Activated effector memory CD4-positive, alpha-beta T cell treated with anti-CD3 and anti-CD28 coated beads, Interleukin-2, amount 50 U/mL, for 16 hours (primary cell): ENCODE measurements at places on chromosomes 16 and 17.

DNA sequence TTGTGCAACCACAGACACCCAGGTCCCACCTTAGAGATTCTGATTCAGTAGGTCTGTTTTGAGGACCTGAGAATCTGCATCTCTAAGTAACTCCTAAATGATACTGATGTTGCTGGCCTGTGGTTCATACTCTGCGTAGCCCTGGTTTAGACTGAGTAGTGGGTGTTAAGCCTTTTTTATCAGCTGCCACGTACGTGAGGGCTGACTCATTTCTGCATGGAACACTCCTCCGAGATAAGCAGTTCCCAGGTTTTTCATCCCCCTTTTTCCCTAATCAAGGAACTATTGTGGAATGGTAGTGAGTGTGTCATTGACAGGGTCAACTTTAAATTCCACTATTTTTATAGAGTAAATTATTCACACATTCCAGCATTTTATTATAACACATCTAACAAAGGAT lies 26.1 kb downstream of the CDRT4 start:
- DNase-seq = no peak

DNA sequence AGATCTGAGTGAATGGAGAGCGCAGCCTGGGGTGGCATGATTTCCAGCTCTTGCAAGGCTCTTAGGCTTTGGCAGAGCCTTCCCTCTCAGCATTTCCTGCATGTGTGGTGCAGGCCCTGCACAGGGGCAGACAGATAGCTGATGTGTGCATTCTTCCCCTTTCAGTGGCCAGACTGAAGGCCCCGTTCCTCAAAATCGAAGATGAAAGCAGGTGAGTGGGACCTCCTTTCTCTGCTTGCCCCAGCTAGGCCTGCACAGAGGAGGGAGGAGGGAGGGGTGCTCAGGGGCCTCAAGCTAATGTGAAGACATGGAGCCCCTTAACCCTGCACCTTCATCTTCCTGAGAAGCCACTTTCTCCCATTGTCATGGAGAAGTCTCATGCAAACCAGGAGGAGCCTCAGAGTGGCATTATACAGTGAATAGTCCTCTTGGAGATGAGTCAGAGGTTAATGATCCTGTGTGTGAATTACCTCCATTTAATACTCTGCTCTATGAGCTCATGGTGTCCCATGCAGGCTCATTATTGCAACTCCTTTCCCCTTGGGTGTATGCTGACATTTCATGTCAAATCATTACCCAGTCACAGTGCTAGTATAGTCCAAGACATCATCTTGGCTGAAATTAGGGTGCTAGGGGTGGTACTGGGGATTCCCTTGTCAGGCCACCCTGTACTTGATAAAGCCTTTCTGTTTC lies 20.4 kb upstream of the ADAM11 start:
- DNase-seq = no peak

DNA sequence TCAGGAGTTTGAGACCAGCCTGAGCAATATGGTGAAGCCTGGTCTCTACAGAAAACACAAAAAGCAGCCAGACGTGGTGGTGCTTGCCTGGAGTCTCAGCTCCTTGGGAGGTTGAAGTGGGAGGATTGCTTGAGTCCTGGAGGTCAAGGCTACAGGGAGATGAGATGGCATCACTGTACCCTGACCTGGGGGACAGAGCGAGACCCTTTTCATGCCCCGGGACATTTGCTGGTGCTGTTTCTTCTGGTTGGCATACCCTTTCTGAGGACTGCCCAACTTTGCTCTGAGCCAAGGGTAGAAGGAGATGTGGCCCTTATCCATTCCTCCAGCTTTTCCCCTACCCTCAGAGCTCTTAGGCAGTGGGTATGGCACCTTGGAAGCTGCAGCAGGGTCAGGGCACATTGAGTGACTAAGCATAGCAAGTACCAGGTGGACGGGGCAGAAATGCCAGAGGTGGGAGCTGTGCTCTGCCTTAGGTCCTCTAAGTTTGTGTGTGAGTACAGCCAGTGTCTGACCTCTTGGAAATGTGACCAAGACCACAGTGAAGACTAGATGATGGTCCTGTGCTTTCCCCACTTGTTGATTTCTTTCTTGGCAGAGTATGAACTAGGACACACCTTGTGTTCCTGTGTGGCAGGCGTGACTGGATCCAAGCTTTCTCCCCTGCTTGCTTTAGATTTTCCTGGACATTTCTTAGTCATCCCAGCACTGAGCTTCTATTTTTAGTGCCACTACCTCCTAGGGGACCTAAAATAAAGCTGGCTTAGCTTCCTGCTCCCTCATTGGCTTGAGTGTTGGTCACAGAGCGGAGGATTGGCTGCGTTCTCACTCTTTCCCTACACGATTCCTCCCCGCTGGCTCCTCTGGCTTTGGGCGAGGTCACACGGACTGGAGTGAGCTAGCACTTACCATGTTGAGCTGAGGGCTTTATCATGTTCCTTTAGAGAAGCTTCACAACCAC lies 9.9 kb upstream of the EDC4 start:
- no peak for DNase-seq

GRCh38 chr16:10561425-10561824 lies 19.0 kb downstream of the EMP2 start:
- no peak for DNase-seq

- DNase-seq = no peak
Observed at GRCh38 chr16:50507397-50507796, 40.8 kb upstream of the NKD1 start.

DNA sequence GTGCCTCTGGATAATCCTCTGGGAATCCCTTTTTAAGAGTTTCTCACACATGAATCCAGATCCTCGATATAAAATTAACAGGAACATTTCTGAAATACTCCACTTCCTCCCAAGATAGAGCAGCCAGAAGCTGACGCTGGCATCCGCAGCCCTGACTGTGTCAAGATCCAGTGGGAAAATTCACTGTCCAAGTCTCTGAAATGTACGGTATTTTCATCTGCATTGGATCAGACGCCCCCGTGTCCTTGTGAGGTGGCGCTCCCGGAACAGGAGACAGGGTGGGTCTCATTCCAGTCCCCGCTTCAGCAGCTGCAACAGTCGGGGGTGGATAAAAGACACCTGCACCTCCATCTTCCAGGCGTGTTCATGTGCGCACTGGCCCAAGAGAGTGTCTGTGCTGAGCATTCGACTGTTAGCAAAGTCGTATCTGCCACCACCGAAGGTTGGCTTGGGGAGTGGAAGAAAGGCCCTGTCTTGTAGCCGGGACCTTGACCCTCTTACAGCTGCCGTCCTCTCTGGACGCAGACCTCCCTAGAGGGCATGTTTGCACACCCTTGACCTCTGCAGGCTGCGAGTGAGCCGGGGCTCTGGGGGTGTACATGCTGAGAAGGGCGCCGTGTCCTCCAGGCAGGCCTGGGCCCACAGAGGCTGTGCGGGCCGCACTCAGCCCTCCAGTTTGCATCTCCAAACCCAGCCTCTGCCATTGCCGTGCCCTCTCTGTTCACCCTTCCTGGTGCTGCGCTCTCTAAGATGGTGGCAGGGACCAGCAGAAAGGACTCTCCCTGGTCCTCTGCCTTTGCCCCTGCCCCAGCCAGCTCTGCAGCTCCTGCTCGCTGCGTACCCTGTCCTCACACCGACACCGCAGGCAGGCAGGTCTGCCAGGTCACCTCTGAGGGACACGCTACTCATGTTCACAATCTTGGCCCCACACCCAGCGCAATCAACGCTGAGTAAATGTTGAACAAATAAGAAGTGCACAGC lies 72.0 kb upstream of the CHMP6 start:
- no peak for DNase-seq

DNA sequence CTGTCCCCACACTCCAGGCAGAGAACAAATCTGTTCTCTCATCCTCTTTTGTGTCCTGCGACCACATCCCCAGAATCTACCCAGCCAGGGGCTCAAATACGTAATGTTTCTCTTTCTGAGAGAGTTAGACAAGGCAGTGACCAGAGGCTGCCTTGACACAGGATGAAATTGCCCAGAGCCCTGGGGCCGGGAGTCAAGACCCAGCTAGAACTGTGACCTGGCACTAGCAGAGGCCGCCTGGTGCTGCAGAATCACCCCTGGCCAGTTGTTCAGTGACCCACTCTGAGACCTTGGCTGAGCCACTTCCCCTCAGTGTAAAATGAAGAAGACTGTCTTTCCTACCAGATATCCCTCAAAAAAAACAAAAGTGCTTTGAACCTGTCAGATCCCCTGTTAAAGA lies 72.5 kb downstream of the USP22 start:
- no peak for DNase-seq

GRCh38 chr17:30324723-30325122 lies 9.1 kb downstream of the TMIGD1 start:
- DNase-seq = no peak

GRCh38 chr17:58043221-58044181 lies 36.5 kb upstream of the SRSF1 start:
- DNase-seq = no peak

DNA sequence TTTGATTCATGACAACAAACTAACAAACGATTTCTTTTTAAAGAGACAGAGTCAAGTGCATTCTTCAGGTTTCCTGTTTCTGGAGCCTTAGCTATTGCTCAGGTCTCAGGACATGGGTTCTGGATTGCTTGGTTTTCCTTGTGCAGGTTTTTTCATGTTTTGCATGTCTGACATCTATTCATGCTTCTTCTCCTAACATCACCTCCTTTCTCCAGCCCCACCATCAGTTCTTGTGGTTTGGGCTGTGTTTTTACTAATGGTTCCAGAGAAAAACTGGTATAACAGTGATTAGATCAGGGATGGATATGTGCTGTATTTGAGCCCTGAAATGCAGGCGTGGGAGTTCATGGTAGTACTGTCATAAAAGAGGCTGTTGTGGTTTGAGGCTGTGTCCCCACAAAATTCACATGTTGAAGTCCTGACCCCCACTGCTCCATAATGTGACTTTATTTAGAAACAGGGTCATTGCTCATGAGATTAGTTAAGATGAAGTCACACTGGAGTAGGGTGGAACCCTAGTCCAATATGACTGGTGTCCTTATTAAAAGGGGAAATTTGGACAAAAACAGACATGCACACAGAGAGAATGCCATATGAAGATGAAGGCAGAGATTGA lies 67.9 kb downstream of the IRX6 start:
- DNase-seq = no peak

- DNase-seq = no peak
Observed at GRCh38 chr16:59971264-59971663, 1237.1 kb upstream of the GOT2 start.

- no peak for DNase-seq
Observed at GRCh38 chr17:8758137-8758596, at the start of gene SPDYE4. SPDYE4 (minus strand) TSS chr17:8758546; CDS start chr17:8758382, 164 bp downstream.

- DNase-seq = no peak
Observed at GRCh38 chr16:85276721-85277120, 164.4 kb upstream of the CIBAR2 start.

DNA sequence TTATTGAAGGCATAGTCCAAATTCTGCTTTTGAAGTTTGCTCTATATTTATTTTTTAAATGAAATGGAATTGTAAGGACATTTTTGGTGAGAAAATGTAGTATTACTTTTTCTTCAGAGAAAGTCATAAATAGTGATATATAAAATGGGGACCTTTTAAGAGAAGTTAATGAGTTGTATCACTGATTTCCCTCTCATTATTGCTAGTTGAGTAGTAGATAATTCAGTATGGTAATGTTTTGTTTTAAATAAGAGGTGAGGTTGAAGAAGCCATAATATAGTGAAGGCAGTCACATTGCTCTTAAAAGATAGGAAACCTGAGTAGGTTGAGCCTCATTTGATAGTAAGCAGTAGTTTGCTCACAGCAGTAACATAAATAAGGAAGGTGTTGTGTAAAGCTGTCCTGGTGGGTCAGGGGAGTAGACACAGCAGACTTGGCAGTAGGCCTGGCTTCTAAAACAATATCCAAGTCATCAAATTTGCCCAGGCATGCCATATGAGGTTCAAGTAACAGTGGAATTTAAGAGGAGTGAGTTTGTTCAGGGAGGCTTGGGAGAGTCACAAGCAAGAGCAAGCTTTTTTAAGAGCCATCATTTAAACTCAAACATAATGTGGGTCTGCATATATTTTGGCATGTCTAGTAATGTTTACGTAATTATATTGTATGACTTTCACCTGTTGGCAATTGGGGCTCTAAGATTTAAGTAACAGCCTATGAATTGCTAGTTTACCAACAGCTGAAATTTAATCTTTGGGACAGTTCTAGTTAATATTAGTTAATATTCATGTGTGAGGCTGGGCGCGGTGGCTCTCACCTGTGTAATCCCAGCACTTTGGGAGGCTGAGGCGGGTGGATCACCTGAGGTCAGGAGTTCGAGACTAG lies 6.5 kb downstream of the NFATC3 start:
- no peak for DNase-seq

DNA sequence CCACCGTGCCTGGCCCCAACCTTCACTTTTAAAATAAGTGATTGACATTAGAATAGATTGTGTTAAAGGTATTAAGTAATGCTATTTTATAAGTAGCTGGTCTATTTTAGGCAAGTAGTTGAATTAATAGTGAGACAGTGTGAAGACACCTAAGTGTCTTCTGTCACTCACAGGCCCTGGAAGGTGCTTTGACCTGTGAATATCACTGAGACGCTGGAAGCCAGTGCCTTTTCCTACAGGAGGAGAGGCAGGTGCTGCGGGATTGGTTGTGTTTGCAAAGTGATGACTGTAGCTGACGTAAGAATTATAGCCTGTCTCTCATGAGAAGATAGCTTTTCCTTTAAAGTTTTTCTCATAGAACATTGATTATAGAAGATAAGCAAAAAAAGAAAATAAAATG lies 45.0 kb downstream of the RAB11FIP3 start:
- DNase-seq = no peak

DNA sequence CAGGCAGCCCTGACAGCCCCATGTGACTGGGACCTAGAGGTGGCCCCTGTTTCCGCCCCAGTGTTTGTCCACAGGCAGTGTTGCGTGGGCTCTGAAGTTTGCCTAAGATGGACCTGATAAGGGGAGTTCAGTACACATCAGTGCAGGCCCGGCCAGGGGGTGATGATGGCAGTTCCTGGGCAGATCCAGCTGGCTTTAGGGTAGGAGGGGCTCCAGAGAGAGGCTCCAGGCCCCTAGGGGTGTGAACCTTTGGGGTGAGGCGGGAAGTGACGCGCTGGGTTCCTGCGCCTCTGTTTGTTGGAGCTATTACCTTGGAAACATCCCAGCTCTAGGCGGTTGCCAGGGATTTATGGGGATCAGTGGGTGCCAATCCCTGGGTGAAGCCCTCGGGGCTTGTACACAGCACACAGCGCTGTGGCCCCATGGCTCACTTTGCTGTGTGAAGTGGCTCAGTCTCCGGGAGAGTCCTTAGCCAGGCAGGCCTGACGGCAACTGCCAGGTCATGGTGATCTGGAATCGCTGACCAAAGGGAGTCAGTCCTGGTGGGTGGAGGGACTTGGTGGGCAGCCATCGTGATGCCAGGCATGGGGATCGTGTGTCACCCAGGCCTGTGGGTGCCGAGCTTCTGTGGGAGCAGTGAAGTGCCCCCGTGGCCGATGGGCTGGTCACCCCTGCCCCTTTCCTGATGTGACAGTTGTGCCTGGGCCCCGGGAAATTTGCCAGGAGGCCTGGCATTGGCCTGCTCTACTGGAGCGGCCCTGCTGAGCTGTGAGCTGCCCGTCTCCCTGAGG lies 146.1 kb downstream of the SEC14L1 start:
- DNase-seq = no peak
